Right lung (tissue), 10 donors: ENCODE measurements at places on chromosomes 11 and 22. TPM values are rescaled to one million over a fixed set of nuclear protein-coding genes. Genes with fewer than 3 reads are reported as not detected.

FADS3 gene
- 15.1 TPM for polyA plus RNA-seq

YPEL1 gene
- 19.6 TPM for polyA plus RNA-seq

DNA sequence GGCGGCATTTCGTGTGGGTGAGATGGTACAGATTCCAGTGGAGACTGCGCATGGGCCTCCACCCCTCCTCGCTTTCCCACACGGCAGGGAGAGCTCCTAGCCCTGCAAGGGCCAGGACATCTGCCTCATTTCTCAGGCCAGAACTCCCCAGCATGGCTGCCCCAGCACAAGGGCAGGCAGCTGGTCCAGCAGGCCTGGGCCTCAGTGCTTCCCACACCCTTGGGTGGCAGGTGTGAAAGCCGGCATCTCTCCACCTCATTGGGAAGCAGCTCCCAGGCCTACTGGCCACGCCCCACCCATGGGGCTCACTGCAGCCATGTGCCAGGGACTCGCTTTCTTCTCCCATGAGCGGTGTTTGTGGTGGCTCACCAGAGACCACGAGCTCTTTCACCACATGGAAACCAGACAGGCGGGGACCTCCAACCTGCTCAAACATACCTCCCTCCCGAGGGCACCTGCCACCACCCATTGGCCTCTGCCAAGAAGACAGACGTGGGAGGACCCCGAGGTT is 79.1 kb downstream of the NAT10 start:
- no peak for DNase-seq

DNA sequence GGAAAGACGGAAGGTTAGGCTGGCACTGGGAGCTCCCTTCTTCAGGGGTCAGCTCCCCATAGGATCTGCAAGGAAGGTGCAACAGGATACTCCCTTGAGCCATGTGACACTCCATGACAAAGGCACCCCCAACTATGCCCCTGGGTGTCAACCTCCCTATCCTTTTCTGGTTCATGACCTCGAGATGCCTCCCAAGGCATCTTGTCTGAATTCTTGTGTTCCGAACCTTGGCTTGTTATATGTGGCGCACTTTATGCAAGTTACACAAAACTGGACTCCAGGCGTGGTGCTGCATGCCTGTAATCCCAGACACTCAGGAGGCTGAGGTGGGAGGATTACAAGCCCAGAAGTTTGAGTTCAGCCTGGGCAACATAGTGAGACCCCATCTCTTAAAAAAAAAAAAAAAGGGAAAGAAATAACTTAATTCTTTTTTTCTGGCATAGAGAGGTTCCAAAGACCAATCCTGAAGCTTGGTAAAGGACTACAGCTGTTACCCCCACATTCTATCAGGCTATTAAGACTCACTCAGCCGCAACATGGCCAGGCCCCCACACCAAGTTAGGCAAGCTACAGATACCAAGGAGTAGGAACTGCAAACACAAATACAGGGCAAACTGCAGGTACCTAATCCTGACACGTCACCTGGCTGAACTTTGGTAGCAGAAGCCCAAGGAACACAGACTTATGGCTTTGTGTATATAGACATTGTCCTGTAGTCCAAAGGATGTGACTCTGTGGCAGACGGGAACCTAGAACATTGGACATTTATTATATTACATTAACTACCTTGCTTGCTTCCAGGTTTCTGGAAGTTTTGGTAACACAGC is 1.4 kb downstream of the C11orf24 start:
- DNase-seq = no peak

GRCh38 chr11:108466405-108466804 is 924 bp downstream of the C11orf65 start:
- peak; percentile 7 for DNase-seq

DNA sequence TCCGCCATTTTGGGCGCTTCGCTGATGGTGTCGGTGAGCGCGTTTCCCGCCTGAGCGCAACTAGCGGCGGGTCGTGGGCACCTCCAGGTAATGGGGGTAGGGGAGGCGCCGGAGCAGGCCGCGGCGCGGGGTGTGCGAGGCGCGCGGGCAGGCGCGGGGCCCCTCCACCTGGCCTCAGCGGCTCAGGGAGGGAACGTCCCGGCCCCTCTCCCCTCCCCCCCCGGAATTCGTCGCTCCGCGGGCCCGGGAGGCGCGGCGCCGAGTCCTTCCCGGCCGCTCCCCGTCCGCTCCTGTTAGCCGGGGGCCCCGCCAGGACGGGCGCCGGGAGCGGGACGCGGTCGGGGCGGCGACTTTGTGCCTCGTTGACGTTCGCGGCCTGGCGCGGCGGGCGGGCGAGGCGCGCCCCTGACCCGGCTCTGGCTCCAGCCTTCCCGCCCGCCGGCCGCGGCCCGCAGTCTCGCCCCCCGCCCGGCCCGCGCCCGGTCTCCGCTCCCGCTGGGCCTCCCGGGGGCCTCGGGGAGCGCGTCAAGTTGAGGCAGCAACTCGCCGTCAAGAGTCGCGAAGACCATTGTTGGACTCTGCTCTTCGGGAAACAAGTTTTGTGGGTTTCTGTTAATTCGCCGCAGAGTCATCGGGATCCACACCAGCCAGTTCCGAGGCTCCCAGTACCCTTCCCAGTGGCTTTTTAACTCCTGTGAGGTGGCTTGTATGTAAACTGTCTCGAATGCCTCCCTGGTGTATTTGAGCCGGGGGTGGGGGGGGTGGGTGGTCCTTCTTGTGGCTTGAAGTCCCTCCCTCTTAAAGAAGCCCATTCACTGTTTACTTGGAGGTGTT is at the start of gene PPP6R3:
Gene PPP6R3, plus strand, starts transcription at position 12 of the 834 bp plus-strand sequence. CDS start 76,913 bp downstream, outside the sequence.
- DNase-seq = no peak

DNA sequence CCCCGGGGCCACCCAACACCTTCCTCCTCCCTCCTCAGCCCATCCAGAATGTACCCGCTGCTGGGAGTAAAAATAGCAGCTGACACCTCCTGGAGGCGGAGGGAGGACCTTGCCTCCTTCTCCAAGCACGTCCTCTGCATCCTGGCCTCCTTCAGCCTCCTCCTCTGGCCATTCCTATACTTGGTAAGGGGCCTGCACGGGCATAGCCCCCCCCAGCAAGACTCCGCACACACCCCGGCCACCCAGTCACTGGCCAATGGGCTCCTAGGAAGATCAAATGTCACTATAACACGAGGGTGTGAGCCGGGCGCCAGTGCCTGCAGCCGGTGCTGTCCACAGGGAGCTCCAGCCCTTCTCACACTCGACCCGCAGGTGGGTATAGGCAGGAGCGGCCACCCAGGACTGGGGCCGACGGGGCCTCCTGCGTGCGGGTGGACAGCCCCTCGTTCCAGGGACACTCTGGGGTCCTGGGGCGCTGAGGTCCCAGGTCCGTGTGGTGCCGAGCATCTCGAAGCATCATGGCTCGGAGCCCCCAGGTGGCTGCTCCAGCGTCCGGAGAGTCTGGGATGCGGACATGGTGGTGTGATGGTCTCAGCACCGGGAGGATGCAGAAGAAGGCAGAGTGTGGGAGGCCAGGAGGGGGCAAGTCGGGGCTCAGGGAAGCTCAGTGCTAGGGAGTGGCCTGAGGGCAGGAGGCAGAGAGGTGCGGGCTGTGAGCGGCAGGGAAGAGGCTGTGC is at the start of gene TNNT3:
Gene TNNT3, plus strand, starts transcription at position 313 of the 737 bp plus-strand sequence. CDS start 3,172 bp downstream, outside the sequence.
- DNase-seq = no peak

GRCh38 chr11:71240865-71241691 is 11.3 kb downstream of the SHANK2 start:
- DNase-seq = peak; percentile 84

DNA sequence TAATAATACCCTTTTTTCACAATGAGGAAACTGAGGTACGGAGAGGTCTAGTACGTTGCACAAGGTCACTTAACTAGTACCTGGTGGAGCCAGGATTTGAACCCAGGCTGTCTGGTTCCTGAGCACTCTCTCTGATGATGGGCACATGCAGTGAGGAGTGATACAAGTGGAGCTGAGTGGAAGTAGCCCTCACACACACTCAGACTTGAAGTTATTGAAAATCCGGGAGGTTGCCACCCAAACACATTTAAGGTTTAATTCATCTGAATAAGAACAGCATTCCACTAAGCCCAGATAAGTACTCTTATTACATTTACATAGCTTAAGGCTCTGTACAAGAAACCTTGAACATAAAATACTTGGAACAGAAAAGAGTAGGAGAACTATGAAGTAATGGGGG is 4.8 kb downstream of the GRAP2 start:
- DNase-seq = no peak
